ENCODE measurements at places on chromosomes 4 and X.

DNA sequence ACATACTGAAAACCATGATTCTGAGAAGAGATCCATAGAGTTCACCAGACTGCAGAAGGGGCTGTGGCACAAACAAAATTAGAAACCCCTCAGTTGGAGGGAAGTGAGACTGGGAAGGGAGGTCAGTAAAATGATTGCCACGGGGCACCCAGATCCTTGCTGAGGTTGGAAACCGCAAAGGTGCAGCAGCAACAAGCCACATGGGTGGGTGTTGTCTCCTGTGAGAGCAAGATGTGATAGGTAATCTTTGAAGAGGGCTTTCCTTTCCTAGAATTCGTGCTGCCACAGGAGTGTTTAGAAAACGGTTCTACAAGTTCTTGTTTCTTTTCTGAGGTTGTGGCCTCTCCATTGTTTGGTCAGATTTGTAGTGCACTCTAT is 85.5 kb downstream of the NFKB1 start:
- DNase-seq = no peak

DNA sequence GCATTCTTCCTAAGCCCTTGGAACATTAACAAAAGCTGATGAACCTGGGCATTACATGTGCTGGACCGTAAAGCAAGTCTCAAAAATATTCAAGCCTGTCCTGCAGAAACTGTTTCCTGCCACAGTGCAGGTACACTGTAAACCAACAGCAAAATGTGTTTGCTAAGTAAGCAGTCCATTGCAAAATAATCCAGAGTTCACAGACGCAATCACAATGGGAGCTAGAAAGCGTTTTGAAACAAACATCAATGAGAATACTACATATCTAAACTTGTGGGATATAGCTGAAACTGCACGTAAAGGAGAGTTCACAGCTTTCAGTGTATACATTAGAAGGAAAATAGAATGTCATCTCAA is 61.6 kb downstream of the RGS12 start:
- DNase-seq = no peak

GRCh38 chr4:117654079-117654478 is 380.2 kb upstream of the NDST3 start:
- no peak for DNase-seq

DNA sequence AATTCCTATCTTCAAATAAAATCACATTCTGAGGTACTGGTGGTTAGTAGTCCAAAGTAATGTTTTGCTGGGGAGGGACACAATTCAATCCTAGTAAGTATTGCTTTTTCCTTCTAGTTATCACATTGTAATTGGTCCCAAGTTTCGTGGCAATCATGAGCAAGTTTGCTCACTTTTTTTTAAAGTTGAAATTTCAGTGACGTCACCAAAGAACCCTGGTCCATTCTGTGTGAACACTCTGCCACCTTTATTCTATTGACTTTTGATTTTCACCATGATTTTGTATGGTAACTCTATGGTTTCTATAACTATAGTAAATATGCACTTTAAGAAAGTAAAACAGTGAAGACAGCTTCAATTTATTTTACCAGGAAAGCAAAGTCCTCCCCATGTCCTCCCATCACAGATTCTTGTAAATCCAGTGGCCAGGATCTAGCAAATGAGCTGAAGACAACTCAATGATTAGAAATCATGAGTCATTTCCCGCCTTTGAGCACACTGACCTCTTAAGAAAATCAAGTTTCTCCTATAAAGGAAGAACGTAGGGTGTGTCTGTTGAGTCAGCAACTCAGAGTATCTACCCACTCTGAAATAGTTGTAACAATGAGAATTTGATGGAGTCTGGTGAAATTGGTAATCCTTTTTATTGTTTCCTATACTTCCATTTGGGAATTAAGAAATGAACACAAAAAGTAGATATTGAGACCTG is 1306.6 kb upstream of the PABPC4L start:
- no peak for DNase-seq

- DNase-seq = no peak
Observed at GRCh38 chr4:100716416-100716815, 198.6 kb upstream of the EMCN start.

DNA sequence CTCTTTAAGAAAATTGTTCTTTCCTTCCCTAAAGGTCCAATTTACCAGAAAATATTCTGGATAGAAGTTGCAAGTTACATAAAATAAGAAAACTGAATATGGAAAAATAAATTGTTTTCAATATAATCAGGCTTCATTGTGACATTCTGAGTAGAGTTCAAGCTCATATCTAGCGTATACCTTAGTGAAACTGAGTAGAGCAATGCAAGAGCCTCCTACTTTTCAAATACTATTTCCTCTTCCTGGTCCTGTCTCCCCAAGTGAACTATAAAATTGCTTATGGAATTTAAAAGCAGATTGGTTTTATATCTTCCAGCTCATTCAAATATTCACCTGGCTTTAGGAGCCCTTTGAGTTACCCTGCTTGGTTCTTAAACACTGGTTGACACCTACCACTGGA is 189.3 kb upstream of the GALNT7 start:
- DNase-seq = no peak

DNA sequence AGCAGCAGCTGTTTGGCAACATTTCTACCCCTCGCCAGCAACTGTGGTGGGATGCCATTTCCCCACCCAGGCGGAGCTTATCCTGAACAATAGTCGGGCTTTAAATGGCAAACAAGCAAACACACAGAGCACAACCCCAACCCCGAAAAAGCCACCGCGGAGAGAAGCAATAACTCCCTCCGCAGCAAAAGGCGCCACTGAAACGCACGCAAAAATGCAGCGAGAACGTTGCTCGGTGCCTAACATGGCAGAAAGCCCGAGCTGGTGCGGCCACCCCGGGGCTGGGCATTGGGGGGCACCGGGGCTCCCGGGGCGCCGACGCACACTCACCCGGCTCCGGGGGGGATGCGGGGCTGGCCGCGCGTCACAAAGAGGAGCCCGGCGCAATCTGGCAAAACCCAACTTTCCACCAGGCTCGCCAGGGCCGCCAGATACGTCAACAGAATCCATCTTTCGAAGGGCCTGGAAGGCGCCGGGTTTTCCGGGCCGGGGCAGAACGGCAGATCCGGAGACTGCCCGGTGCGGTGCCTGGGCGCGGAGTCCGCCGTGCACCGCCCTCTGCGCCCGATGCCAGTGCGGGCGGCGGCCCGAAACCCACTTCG is 818 bp downstream of the RAI2 start:
- no peak for DNase-seq

GRCh38 chrX:15814771-15815365 is 24.6 kb downstream of the ZRSR2 start:
- DNase-seq = no peak

GRCh38 chrX:101383679-101384205 is 2.2 kb downstream of the BTK start:
- no peak for DNase-seq

DNA sequence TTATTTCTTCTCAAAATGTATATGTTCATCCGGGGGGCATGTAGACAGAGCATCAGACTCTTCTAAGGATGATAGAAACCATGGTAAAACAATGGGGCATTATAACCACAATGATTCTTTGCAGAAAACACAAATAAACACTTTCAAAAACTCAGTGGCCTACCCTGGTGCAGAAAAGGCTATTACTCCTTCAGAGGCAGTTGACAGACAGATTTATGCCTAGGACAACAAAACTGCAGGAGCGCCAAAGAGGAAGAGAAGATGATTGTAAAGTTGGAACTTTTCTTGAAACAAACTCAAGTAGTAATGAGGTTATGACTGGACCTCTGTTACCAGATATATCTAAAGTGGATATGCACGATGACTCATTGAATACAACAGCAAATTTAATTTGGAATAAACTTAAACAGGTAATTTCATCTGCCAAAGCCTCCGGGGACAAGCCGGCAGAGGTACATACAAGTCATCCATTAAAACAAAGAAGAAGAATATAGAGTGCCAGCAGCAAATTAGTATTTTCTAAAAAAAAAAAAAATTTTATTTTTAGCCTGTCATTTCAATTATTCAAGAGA is 1068.4 kb upstream of the INTU start:
- no peak for DNase-seq

DNA sequence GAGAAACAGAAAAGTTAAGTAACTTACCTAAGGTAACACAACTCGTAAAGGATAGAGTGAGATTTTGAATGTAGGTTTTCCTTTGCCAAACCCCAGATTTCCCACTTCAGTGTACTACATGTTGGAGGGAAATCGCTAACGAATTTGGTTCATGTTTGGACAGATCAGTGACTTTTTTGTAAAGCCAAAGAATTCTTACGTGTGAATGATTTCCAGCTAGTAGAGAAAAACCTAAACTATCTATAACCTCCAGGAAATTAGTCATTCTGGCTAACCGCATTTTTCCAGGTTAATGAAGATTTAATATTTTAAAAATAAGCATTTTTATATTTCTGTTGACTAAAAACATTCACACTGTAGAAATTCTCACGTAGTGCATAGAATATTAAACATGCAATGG is 7.2 kb downstream of the TENM3 start:
- no peak for DNase-seq

- no peak for DNase-seq
Observed at GRCh38 chrX:10098270-10098713, 58.5 kb upstream of the CLCN4 start.

DNA sequence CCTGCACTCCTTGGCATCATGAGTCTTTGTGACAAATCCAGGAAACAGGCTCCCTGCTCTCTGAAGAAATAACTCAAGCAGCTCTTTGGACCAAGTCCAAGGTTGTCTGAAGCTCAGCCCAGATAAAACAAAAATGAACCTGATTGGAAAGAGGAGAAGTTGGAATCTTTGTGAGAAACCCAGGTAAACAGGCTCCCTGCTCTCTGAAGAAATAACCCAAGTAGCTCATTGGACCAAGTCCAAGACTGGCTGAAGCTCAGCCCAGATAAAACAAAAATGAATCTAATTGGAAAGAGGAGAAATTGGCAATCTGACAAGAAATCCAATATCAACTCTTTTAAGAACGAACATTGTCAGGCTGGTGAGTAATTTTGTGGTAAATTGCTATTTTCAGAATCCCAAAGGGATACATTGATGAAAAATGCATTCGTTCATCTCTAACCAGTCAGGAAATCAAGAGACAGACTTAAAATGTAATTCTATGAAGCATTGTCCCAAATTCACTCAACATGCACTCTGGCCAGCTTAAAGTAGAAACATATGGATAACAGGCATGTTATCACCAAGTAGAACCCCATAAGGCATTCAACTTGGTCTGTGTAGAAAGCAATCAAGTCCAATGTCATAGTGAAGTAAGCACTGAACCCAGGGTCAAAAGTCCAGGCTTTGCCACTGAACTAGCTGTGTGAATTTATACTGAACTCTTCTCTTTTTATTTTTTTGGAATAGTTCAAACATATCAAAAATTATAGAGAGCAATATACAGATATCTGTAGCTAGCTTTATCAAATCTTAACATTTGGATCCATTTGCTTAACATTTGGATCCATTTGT is 16.8 kb upstream of the NFXL1 start:
- DNase-seq = no peak

GRCh38 chr4:24279911-24280375 is 304.4 kb downstream of the DHX15 start:
- no peak for DNase-seq

DNA sequence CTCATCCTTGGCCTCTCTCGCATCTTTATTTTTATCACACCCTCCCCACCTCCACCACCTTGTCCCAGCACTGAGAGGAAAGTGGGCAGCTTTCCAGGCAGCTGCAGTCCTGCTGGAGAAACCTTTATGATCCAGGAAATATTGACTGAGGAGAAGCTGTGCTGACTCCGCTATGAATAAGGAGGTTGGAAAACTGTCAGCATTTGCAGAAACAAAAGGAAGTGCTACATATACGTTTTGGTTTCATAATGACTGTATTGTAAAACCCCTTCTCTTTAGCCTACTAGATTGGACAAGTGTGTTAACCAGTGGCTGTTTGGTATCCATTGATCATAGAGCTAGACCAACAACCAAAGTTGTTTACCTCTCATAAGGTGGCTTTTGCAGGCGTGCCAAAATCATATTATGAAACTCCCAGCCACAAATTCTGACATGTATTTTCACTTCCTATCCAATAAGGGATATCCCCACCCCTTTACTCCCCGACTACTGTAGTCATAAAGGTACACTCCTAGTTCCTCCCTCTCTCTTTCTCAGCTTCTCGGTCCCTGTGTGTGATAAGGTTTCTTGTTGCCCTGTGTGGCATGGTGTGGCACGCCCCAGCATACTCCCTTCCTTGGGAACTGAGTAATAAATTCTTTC is 88.4 kb downstream of the GPR143 start:
- DNase-seq = no peak

DNA sequence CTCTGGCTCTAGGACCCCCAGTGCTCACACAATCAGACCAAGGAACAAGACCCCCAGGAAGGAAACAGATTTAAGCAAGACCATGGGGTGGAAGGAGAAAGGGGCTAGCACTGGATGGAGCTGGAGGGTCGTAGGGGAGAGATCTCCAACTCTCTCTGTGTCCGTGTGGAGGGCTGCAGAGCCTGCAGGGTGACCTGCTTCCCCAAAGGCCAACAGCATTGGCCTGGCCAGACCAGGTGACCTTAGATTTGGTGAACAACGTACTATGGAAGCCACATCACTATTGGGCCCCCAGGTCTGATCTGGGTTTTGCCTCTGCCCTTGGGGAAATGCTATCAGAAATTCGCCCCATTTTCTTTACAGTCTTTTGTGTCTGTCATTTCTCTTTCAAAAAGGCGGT is 26.0 kb downstream of the NLGN3 start:
- no peak for DNase-seq

- no peak for DNase-seq
Observed at GRCh38 chr4:39504538-39504937, 22.7 kb downstream of the UGDH start.
